ENCODE measurements at places on chromosomes 1 and 21.

DNA sequence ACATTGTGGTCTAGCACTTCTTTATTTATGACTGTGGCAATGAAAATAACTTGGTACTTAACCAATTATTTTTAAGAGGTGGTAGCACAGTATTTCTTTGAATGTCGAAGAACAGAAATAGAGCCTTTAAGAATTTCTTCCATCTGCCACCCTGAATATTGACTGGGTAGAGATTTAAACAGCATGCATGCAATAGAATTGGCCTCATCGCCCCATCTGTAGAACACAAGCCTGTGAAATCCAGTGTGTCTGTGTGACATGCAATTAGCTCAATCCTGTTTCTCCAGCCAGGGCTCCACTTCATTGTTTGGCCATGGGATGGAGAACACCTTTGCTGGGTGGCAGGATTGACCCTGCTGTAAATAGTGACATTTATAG, 17.1 kb upstream of the KLHDC8A start:
- DNase-seq = no peak

DNA sequence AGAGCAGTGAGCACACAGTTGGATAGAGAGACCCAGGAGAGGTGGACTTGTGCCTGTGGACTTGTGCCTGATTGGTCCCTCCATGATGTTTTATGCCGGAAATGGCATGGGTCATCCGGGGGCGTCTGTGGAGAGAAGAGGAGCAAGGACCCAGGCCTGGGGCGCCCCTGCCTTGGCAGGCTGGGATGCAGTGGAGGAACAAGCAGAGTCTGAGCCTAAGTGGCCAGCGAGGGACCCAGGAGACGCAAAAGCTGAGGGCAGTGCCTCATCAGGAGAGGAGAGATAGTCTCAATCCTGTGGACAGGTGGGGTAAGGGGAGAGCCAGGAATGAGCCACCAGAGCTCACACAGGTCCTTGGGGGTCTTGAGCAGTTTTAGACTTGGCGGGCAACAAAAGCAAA, 146.9 kb downstream of the PCBP3 start:
- no peak for DNase-seq

GRCh38 chr21:17537299-17537698, 24.5 kb downstream of the CXADR start:
- DNase-seq = no peak

DNA sequence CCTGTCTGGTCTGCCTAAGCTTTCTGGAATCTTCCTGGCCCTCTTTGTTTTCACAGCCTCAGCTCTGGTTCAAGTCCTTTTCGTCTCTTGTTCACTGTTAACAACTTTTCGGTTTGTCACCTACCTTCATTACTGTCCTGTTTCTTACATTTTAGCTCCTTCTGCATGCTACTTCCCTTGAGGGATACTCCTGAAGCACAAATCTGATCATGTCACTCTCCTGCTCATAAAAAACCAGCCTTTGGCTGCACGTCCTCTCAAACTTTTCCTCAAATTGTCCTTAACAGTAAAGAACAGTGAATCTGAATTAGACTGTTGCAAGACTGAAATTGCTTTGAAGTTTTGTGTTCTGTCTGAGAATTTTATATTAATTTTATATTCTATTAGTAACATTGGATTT, 3.3 kb downstream of the RAVER2 start:
- DNase-seq = no peak

Measured in CD4-positive, alpha-beta T cell treated with Interleukin-6 for 4 hours (primary cell).